ENCODE measurements at places on chromosomes 5 and 9.

- peak; percentile 45 for DNase-seq
These were observed 66.5 kb downstream of the LHX2 start for GRCh38 chr9:124077915-124078572.

GRCh38 chr5:87164409-87164808, 103.3 kb upstream of the RASA1 start:
- no peak for DNase-seq

DNA sequence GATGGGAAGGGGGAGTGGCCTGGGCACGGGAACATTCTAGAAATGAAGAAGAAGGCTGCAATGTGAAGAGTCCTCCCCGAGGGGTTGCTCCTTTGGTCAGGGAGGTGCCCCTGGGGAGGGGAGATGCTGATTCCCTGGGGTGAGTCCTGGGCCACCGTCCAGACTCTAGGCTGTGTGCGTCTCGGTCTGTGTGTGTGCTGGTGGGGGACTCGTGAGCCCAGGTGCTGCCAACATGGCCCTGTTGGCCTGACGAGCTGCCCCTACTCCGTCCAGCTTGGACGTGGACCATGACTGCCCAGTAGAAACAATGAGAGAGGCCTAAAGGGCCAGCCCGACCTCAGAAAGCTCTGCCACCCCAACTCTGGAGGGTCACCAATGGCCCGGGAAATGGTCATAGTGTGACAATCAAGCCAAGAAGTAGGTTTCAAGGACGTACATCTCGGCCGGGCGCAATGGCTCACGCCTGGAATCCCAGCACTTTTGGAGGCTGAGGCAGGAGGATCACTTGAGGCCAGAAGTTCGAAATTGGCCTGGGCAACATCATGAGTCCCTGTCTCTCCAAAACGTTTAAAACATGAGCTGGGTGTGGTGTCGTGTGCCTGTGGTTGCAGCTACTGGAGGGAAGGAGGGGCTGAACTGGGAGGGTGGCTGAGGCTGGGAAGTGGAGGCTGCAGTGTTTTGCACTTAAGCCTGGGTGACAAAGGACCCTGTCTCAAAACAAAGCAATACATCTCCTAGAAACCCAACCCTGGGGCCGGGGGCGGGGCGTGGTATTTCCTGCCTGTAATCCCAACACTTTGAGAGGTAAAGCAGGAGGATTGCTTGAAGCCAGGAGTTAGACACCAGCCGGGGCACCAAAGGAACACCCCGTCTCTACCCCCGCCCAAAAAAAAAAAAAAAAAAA, 17.0 kb downstream of the LHX3 start:
- no peak for DNase-seq

DNA sequence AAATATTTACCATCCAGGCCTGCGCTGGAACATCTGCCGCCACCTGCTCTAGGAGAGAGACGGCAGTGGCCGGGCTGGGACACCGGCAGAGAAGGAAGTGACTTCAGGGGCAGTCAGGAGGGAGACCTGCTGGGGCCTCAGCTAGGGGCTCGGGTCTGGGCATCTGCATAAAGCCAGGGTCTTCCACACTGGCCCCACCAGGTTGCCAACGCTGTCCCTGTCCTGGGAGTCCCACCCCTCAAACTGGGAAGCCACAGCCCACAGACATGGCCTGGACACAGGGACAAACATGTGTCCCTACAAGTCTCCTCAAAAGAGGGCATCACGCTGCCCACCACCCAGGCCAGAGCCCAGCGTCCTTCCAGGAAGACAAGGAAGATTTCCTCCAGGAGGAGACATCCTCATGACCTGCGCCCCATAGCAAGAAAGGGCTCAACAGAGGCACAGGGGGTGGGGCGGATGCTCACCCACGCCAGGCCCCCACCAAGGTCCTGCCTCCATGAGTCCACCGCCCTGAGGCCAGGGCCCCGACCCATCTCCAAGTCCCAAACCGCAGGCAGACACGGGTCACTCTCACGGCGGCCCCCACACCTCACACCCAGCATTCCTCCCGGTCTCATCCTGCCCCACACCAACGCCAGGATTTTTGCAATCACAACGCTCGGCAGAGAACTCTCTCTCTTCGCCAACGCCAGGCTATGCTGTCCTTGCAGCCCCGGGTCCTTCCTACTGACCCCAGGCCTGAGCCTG, 9.0 kb downstream of the VAV2 start:
- no peak for DNase-seq

DNA sequence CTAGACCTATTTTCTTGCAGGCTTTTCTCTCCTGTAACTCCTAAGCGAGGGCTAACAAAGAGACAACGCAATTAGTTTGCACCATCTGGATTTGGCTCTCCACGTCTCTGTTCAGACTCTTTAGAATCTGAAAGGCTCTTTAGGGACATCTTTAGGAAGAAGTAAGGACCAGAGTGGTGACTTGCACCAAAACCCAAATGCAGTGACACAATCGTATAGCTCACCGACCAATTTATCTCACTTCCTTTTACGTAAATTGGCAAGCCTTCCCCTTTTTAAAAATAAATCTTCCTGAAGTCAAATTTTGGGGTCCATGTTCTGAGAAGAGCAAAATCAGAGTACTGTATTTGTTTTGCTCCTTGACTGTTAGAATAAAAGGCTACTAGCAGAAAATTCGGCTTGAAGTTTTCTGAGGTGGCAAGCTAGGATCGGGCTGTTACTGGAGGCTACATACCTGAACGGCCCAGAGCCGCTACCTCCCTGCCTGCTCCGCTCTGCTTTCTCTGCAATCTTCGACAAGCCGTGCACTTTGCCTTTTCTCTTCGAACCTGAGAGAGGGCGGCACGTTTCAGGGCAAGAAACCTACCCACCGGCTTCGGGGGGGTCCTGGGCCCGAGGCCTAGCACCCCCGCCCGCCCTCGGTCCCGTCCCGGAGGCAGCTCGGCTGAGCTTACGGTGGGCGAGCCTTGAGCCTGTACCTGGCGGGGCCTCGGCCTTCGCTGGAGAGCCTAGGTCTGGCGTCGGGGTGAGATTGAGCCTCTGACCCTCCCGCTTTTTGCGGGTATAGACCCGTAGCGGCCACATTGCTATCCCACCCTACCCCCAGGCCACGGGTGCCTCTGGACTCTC, 537 bp downstream of the MEIKIN start:
- DNase-seq: no peak

DNA sequence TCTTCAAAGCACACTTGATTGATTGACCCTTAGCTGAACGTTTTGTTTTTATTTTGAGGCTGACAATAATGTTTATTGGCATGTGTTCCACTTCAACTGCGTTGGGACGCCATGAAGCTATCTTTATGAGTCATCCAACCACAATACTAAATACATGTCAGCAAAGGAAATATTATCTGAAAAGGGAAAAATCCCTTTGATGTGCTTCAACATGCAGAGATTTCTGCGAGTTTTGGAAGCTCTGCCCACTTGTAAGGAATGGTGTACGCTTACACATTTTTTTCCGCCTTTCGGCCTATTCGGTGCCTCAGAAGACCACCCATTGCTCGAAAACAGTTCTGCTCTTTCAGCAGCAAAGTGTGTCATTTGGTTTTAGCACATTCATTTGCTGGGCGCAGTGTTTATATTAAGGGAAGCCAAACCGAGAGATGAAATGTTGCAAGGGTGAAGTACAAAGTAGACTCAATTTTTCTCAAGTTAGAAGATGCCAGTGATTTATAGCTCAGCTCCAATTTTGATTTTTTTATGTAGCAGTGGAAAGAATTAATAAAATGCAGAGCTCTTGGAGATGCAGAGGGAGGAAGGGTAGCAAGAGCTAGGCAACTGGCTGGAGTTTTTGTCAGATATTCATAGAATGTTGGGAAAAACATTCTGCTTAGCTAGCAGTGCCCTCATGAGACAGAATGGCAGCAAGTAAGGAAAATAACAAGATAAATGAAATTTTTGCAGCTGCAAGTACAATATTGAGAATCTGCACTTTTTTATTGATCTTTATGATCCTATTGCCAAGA, 68.9 kb downstream of the PRDM6 start:
- no peak for DNase-seq

DNA sequence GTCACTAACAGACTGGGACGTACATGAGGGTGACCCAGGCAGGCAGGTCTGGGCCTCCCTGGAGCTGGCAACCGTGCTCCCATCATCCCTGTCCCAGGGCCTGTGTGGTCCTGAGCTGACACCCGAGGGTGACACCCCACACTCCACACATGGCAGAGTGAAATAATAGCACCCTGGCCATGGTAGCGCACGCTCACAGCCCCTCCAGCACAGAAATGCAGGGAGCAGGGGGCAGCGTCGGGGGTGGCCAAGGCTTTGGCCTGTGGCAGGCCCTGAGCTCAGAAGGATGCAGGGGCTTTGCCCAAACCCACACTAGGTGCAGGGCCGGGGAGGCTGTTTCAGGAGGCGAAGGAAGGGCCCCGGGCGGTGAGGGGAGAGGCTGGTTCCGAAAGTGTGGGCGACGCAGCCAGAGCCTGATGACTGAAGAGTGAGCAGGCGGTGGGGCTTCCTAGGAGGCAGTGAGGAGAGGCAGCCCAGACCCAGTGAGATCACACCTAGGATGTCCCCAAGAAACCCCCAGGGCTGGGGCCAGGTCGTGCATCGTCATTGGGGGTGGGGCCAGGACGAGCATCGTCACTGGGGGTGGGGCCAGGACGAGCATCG, 12.9 kb downstream of the OR2V2 start:
- no peak for DNase-seq

- no peak for DNase-seq
These were observed 345.7 kb downstream of the SPATA31D1 start for GRCh38 chr9:82334286-82334685.

DNA sequence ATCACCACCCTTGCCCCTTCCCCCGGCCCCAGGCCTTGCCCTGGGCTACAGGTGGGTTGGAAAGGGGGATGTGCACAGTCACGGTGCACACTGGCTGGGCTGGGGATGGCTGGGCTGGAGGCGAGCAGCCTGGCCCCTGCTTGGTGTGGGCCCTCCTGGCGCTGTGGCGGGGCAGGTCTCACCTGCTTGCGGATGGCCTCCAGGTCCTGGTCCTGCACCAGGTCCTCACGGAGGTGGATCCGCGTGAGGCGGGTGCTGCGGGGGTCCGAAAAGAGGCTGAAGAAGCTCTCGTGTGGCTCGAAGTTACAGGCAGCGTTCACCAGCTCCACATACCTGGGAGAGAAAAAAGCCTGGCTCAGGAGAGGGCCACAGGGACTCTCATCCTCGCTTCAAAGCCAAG, 18.1 kb downstream of the ZER1 start:
- DNase-seq: no peak

GRCh38 chr5:53983568-53984460, 326.6 kb downstream of the ARL15 start:
- DNase-seq: no peak

DNA sequence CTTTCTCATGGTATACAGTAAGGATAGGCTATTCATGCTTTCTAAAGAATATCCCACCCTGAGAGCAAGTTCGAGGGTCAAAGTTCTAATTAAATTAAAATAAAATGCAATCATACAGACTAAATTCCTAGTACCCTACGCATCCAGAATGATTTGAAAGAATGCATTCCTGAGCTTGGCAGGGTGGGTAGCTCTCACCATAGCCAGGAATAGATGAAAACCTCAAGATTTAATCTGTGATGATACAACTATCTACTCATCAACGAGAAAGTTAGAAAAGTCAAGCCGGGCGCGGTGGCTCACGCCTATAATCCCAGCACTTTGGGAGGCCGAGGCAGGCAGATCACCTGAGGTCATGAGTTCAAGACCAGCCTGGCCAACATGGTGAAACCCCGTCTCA, 32.3 kb downstream of the SERINC5 start:
- no peak for DNase-seq

DNA sequence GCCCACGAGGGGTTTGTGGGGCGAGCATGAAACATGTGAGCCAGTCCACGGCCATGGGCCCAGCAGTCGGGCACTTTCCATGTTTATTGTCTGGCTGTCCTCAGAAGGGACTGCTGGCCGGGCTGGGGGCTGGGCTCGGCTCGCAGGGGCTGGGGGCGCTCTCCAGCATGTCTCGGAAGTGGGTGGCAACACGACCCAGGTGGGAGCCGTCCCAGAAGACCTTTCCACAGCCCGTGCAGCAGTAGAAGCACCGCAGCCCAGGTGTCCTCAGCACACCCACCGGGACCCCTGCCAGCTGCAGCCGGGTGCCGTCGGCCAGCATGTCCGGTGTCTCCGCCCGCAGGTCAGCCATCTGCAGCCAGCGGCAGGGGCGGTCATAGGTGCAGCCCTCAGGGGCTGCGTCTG, 4.8 kb upstream of the NRARP start:
- no peak for DNase-seq

GRCh38 chr9:116156621-116157314, 3.2 kb downstream of the PAPPA start:
- no peak for DNase-seq

Data from Calu3 (cell line).